Stimulated activated CD8-positive, alpha-beta memory T cell treated with anti-CD3 and anti-CD28 coated beads, Interleukin-12 subunit alpha, Interleukin-12 subunit beta, amount 100 ng/mL, for 1 hour (primary cell): ENCODE measurements at places on chromosomes 4 and X.

GRCh38 chr4:189060104-189060503 lies 880.6 kb upstream of the FRG1 start:
- no peak for DNase-seq

- no peak for DNase-seq
Observed at GRCh38 chr4:115501656-115502055, 388.2 kb upstream of the NDST4 start.

DNA sequence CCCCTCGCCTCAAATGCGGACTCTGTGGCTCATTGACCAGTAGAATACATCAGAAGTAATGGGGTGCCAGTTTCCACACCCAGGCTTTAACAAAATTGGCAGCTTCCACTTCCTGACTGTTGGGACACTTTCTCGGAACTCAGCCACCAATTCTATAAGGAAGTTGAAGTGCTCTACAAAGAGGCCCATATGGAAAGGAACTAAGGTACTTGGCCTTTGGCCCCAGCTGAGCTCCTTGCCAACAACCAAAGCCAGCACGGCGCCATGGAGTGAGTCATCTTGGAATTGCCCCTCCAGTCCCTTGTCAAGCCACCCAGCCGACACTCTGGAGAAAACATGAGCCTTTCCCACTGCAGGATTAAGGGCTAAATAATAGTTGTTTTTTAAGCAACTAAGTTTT lies 262.2 kb upstream of the INTU start:
- no peak for DNase-seq

DNA sequence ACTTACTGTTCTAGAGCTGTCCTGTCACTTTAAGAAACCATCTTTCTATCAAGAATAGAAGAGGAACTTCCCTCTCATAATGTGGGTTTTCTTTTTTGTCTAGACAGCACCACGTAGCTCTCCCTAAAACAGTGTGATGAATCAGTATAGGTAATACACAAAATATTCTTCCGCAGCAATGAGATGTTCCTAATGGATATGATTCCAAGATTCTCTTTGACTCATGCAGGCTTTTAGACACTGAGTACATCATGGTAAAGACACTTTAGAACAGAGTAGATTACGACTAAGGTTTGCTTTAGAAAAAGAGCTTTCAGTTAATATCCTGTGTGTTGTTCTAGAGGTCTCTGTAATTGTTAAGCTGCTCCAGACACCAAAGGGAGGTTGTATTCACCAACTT lies 69.8 kb downstream of the PTTG2 start:
- DNase-seq, result no peak

- no peak for DNase-seq
Observed at GRCh38 chr4:8516061-8516573, 64.1 kb upstream of the GPR78 start.

GRCh38 chrX:110287605-110288004 lies 30.3 kb downstream of the AMMECR1 start:
- no peak for DNase-seq

GRCh38 chr4:181105487-181105886 lies 1137.7 kb upstream of the TENM3 start:
- no peak for DNase-seq

DNA sequence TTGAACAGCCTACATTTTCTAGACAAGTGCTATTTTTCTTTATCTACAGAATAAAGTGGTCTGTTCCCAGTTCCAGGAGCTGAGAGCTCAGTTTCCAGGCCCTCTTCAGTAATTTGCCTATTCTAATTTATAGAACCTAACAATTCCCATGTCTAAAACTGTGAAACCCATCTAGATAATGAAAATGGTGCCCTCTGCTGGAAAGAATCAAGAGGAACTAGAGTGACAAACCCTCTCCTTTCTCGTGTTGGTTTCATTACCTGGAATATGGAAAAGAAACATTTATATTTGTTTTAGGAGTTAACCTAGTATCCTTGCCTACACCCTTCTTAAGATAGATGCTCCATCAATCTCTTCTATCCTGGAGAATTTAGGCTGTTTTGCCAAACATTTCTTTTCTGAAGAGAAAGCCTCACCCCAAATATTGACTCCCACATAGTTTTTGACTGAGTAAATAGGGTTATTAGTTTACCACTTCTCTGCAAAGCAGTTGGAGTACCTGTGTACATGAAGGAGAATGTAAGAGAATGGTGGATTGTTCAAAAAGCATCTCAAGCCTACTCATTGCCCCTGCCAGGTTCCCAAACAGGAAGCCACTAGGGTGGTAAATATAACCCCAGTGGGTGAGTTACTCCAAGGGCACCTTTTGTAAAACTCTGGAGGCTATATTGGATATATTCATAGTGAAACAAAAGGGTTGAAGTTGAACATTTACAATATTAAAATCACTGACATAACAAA lies 121.6 kb downstream of the RASL11B start:
- DNase-seq, result no peak

DNA sequence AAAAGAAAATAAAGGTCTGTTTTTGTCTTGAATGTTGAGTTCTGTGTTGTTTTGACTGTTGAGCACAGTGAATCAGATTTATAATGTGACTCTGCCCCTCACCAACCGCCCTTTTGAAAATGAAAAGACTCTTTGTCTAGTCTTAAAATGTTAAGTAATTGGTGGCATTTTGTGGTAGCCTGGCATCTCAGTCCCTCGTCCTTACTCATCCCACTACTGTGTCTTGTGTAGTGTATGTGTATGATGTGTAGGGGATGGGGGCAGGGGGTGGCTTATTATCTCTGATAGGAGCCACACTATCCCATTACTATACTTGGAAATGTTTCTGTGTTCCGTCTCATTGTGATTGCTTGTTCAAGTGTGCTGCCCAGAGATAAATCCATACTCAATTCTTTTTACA lies 12.2 kb downstream of the KLHL34 start:
- DNase-seq, result no peak

DNA sequence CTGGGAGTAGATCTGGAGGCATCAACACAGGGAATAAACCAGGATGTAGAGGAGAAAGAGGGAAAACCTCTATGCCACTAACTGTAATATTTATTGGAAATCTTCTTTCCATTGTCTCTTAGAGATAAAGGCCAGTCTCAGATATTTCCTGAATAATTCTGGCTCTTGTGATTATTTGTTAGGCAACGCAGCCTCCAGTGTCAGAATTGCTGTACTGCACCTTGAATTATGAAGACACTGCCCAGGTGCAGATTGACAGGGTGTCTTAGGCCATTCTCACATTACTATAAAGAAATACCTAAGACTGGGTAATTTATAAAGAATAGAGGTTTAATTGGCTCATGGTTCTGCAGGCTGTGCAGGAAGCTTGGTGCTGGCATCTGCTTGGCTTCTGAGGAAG lies 100.7 kb upstream of the ZDHHC15 start:
- no peak for DNase-seq

DNA sequence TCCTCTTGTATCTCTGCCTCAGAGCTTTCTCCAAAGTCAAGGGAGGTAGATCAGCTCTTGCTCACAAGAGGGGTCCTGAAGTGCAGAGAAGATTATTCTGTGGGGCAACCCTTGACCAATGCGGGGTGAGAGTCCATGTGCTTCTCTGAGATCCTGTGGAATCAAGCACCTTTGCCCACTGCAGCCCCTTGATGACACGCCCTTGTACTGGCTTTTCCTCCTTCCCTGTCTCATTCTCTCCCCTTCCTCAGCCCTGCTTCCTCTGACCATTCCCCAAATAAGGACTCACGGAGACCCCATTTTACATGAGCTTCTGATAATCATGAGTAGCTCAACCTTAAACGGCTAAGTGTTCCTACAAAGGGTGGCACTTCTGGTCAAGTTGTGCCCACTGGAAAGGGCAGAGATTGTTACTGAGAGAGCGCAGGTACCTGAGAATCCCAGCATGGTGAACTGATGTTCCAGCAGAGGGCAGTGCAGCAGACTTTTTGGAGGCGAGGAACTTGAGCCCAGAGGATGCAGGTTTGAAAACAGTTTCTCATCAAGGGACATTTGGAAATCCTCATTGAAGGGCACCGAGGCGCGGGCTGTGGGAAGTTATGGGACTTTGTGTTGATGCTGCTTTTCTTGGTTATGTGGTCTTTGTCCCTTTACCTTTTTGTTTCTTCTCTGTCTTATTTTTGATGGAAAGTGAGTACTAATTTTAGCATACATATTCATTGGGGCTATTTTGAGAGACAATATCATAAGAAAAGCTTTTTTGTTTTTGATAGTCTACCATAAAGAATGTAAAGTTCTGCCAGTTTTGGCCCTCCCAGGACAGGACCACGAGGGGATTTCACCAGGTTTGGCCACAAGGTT lies 201.3 kb downstream of the RBM46 start:
- no peak for DNase-seq

- no peak for DNase-seq
Observed at GRCh38 chr4:136742333-136742732, 790.0 kb downstream of the PCDH18 start.

DNA sequence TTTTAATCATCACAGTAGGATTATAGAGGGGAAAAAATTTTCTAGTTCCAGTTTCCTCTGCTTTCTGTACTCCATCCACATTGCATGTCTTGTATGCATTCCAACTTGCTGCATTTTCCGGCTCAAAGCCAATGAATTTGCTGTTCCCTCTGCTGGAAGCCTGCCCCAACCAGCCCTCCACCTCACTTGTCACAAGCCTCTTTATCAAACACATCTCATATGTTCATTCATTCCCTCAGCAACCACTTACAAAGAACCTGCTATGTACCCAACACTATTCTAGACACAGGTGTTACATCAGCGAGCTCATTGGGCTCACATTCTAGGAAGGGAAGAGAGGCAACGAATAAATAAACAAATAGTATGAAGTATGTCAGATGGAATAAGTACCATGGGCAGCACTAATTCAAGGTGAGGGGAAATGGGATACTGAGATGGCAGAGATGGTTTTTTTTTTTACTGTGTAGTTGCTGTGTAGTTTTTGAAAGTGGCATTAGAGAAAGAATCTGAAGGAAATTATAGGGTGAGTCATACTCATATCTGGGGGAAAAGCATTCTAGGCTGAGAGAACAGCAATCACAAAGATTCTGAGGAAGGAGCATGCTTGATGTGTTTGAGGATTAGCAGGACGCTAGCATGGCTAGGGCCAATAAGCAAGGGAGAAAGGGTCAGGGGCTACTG lies 332.5 kb downstream of the PDGFC start:
- no peak for DNase-seq

GRCh38 chr4:15729910-15730533 lies 27.2 kb downstream of the BST1 start:
- DNase-seq, result peak; percentile 13

DNA sequence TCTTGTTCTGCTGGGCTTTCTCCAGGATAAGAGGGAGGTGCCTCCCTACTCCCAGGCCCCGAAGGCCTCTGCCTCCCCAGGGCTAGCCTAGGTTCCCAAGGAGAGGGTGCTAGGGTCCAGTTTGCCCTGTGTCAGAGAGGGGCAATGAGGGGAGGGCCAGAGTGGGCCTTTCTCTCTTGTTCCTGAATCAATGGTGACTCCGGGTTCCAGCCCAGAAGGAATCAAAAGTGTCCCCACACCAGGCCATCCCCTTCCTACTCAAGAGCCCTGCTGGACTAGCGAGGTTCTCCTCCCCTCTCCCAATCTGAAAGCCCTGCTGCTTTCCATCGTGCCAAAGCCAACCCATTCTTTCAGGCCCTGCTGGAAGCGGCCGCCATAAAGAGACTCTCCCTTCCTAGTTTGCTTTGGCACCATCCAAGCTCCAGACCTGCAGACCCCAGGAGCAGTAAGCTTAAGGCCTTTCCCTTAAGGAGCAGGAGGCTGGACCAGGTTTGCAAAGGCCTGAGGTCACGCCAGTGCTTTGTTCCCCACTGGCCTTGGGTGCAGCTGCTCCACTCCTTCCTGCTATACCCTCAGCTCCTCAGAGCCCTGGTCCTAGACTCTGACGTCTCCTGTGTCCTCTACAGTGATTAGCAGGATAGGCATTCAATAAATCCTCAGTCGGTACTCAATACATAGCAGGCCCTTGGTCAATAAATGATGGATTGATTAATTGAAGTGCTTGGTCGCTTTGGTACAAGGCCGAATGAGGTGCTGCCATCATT lies 10.6 kb downstream of the TSC22D3 start:
- DNase-seq, result no peak

DNA sequence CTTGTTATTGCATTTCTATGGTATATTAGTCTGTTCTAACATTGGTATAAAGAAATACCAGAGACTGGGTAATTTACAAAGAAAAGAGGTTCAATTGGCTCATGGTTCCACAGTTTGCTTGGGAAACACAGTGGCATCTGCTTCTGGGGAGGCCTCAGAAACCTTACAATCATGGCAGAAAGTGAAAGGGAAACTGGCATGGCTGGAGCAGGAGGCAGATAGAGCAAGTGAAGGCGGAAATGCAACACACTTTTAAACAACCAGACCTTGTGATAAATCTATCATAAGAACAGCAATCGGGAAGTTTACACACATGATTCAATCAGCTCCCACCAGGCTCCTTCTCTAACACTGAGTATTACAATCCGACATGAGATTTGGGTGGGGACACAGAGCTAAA lies 346.6 kb upstream of the GNPDA2 start:
- DNase-seq, result no peak

- no peak for DNase-seq
Observed at GRCh38 chr4:91035276-91035675, 908.1 kb downstream of the CCSER1 start.

- no peak for DNase-seq
Observed at GRCh38 chrX:134694333-134695322, 36.4 kb upstream of the PLAC1 start.

DNA sequence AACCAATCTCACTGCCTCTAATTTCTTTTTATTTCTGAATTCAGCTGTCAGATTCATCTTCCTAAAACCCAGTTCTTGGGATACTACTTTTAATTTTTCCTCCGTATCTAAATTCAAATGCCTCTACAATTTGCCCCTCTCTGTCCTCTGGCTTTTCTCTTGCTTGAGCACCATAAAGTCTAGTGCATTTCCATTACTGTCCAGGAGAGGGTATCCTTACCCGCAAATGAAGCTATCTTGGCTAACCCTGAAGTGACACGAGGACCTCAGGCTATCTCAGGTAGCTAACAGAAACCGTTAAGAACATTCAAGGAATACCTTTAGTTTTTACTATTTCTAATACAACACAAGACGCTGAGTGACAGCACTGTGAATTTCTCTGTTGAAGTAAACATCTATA lies 49.4 kb upstream of the PRR32 start:
- DNase-seq, result no peak

DNA sequence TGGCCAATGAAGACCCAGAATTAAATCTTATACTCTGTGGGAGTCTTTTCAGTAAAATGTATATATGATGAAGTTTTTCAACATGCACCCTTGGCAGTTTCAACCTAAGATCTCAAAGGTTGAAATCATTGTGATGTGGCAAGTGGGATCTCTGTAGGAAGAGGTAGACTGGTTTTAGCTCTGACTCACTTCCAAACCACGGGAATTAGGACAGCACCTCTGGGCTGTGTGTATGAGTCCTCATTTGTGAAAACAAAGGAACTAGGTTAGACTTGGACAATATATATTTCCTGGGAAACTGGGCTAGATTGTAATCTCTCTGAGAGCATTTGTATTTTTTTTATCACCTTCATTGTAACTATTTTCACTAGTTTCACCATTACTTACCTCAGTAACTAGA lies 333.0 kb downstream of the ADGRL3 start:
- no peak for DNase-seq
